ENCODE measurements at places on chromosomes 11 and 22.
A peak's percentile ranks its signal among the peaks of the same experiment; 100 is the strongest.

DNA sequence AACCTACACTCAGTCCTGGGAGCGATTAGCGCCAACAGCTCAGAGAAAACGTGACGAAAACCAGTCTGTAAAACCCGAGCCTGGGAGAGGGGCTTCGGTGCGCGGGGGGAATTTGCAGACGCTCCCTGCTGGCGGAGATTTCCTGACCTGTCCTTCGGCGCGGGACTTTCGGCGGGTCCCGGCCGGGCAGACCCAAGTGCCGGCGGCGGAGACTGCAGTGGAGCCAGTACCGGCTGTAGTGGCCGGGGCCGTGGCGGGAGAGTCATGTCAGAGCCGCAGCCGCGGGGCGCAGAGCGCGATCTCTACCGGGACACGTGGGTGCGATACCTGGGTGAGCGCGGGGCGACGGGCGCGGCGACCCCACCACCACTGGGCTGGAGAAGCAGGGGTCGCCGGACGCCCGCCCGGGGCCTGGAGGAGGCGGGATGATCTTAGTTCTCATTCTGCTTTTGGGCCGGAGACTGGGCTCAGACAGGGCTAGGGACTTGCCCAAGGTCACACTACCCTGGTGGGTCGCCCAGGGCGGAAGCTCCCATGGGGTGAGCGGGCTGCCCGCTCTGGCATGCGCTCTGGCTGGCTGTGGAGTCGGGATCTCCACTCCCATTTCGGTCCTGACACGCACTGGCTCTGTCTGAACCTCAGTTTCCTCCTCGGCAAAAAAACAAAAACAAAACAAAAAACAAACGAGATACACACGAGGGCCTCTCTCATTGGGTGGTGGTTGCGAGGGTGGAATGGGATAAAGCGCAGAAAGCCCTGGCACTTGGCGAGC lies at the start of gene MTFP1:
Gene MTFP1 (plus strand): TSS at position 153 of the 772 bp plus-strand sequence. CDS start 112 bp downstream, at position 265.
- DNase-seq = peak; percentile 76

DNA sequence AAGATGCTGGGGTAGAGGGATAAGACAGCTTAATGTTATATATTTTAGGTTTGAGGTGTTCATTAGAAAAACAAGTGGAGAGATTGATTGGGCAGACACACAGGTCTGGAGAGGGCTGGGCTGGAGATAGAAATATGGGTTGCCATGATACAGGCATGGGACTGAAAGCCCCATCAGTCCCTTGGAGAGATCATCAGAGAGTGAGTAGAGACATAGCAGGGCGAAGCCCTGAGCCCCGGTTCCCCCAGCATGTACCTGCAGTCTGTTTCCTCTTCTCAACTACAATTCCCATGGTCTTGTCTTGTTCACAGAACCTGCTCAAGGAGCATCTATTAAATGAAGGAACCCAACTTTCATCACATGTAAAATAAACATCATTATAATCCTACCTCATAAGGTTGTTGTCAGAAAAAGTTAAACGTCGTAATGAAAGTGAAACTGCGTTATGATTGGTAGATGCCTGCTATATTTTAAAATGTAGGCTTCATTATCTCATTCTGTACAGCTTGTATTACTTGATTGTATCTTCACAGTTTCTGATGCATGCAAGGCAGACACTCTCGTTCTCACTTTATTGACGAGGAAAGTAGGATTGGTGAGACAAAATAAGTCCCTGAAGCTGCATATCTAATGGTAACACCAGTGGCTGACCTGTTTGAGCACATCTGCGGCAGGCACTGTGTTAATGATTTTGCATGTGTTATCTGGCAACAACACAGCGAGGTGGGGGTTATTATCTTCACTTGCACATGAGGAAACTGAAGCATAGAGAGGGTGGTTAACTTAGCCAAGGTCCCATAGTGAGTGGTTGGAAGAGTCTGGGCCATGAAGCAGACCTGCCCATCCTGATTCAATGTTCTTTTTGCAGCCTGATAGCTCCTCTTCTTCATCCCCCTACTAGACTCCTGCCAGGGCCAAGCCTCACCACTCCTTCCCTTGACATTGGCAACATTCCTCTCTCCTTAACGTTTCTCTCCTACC lies 63.5 kb downstream of the ENDOD1 start:
- DNase-seq = no peak

DNA sequence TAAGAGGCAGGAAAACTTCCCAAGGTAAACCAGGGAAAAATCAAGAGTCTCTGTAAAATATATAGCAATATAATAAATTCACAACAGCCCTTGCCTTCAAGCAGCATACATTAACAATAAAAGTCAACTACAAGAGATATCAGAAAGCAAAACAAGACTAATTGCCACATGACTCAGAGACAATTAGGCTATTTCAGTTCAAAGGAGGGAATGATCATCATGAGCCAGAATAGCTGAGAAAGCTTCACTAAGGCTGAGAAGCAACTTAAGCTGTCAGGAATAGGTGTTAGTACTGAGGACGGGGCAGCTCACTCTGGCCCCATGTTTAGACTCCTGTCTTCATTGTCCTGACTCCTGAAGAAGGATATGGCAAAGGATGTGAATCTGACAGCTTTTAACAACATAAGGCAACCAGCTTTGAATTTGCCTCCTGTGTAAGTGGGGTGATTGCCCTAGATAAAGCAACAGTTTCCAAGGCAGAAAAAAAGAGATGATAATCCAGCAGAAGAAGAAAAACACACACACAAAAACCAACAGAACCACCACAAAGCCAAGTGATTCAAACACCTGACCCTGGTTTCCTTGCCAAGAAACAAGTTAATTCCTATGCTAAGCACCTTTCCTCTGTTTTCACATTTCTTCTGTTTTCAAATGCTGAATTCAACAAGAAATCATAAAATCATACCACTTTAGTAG lies 60.8 kb downstream of the SIK3 start:
- DNase-seq = no peak

DNA sequence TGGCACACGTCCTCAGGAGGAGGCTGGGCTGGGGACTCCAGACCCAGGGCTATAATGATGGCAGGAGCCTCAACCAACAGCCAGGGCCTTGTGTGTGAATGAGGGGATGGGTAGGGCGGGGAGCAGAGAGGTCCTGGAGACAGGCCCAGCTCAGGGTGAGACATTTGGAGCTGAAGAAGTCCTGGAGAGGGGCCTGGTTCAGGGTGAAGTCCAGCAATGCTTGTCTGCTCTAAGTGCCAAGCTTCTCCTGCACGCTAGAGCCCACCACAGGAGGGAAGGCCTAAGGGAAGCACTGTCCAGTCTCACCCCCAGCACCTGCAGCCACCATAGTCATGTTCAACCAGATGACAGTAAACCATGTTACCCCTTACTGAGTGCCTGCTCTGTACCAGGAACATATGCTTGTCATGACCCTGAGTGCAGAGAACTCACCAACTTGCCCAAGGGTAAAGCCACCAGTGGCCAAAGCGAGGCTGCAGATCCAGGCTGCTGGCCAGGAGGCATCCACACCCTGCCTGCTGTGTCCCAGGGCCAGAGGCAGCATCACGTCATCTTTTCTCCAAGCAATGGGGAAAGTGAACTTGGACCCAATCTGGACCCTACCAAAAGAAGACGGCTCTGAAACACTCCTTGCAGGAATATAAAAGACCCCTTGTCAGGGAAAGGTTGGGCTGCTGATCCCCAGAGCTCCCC lies 24.0 kb downstream of the LMO1 start:
- DNase-seq = no peak

Data from nephron progenitor cell (in vitro differentiated cells).